KBM-7 (cell line): ENCODE measurements at places on chromosomes 11 and 22.

DNA sequence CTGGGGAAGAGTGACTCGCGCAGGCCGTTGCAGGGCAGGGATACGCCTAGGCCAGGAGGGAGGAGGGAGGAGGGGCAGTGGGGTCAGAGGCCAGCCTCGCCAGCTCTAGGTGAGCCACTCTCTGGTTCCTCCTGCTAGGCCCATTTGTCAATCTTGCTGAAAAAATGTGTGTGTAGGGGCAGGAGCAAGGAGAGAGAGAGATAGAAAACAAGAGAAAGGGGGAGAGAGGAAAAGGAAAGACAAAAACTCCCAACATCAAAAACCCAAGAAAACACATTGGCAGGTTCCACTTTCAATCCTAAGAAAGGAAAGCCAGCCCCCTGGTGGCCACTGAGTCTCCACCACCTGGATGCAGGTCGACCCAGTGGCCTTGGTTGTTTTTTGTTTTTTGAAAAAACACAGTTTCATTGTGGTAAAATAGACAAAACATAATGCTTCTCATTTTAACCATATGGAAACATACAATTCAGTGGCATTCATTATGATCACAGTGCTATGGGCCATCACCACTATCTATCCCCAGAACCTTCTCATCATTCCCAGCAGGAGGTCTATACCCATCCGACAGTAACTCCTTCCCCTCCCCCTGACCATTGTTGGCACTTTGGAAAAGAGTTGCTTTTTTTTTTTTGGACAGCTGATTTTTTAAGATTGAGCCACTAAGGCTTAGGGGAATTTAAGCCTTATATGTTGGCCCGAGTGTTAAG is 10.9 kb downstream of the OMP start:
- DNase-seq, result peak; percentile 47

- DNase-seq, result peak; percentile 40
These were observed 69.7 kb upstream of the GRK3 start for GRCh38 chr22:25494774-25495173.

GRCh38 chr22:49112176-49112575 is 715.5 kb downstream of the BRD1 start:
- no peak for DNase-seq

- no peak for DNase-seq
These were observed 17.1 kb upstream of the ADORA2A start for GRCh38 chr22:24410110-24410856.

DNA sequence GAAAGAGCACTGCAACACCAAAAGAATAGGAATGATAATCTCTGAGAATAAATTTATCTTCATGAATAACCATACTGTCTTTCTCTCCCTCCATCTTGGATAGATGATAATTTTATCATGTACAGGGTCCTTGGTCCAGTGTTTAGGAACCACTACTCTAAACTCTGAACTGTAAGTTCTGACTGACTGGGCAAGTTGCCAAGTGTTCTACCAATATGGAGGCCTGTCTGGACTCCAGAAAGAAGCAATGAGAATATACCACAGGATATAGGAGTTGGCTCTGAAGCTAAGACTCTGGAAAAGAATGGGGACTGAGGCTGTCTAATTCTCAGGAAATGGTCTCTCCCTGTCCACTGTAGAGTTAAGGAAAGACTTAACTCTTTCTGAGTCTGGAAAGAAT is 1.5 kb downstream of the FHIP1B start:
- no peak for DNase-seq

- no peak for DNase-seq
These were observed 1631.4 kb upstream of the TENM4 start for GRCh38 chr11:81072273-81072672.

DNA sequence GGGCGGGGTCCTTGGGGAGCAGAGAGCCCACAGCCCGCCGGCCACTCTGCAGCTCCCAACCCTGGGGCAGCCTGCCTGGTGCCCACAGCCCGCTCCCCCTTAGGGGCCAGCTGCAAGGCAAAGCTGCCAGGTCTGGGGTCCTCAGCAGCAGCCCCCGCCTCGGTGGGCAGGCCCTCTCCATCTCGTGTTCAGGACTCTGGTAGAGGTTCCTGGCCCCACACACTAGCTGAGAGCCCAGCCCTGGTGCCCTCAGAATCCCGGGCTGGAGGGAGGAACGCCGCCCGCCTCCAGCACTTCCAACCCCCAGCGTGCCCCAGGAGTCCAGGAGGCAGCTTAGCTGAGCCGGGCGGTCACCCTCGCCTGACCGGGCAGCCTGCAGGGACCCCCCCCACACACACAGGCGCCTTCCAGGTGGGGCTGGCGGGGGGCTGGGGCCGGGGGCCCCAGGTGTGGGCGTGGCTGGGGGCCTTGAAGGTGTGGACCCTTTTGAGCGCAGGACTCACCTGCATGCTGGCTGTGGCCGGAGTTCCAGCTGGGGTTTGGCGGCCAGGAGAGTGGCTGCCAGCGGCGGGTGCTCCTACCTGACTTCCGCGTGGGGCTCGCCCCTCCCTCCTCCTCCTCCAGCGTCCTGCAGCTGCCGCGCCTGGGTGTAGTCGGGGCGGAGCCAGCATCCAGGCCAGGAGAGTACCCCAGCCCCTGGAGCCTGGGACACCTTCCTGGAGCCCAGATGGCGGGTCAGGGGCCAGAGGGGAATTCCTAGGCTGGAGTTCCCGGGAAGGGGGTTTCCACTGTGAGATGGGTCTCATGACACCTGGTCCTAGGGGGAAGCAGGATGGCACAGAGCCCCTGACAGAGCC is at the start of gene ANO9:
Gene ANO9, minus strand, starts transcription at position 594 of the 857 bp plus-strand sequence. Its CDS starts 85 bp downstream, at position 509.
- no peak for DNase-seq

GRCh38 chr11:57653163-57653562 is 3.5 kb upstream of the YPEL4 start:
- peak; percentile 75 for DNase-seq

DNA sequence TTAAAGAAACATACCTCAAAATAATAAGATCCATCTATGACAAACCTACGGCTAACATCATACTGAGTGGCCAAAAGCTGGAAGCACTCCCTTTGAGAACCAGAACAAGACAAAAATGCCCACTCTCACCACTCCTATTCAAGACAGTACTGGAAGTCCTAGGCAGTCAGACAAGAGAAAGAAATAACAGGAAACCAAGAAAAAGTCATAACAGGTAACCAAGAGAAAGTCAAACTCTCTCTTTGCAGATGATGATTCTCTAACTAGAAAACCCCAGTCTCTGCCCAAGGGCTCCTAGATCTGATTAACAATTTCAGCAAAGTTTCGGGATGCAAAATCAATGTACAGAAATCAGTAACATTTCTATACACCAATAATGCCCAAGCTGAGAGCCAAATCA is 35.6 kb downstream of the TMEM123 start:
- no peak for DNase-seq

DNA sequence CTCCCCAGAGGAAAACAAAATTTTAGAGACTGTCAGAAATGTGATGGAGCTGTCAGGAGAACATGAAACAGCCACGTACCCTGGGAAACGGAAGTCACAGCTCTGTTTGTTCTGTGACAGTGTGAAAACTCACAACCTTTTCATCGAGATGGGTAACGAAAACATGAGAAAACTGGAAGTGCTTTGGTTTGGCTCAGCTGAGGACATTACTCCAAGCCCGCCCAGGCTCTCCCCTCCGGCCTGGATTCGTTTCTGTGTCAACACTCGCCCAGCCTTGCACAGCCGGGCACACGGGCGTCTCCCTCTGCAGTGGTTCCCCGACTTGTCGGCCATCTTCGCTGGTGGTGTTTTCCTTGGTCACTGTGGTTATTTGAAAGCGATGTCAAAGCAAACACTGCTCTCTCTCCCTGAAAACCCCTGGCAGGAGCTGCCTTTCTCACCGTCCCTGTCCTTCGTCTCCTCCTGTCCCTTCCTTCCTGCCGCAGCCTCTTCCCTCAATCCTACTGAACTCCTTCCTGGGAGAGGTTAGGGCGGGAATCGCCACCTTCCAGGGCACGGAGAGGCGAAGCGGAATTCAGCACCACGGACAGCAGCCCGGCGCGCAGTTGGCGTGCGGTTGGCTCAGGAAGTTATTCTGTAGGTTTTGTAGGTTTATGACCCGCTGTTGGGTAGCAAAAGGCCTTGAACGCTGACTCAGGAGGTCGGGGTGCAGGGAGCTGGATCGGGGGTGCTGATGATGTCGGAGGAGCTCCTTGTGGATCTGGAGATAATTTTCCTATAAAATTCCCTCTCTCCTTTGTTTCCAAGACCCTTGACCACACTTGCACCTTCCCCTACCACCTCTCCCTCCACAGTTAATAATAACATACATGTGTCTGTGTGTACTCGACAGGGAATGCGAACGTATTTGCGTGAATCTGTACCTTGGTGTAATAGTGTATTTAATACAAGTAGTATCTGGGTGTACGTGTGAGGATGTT is 13.1 kb upstream of the RPS19BP1 start:
- peak; percentile 69 for DNase-seq

DNA sequence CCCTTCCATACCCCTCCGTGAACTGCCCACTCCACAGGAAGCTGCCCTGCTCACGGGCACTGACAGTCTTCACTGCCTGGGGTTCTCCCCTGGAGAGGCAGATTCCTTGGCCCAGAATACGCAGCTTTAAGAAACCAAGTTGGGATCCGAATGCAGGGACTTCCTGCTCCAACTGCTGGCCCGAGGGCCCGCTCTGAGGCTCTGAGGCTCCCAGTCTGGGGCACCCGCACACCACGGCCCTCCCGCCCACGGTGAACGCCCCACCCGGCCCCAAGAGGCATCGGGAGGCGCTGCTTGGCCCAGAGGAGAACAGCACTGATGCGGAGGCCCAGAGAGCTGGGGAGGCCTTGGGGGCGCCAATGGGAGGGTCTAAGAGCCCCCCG is 42.3 kb downstream of the IGF2 start:
- DNase-seq, result no peak

DNA sequence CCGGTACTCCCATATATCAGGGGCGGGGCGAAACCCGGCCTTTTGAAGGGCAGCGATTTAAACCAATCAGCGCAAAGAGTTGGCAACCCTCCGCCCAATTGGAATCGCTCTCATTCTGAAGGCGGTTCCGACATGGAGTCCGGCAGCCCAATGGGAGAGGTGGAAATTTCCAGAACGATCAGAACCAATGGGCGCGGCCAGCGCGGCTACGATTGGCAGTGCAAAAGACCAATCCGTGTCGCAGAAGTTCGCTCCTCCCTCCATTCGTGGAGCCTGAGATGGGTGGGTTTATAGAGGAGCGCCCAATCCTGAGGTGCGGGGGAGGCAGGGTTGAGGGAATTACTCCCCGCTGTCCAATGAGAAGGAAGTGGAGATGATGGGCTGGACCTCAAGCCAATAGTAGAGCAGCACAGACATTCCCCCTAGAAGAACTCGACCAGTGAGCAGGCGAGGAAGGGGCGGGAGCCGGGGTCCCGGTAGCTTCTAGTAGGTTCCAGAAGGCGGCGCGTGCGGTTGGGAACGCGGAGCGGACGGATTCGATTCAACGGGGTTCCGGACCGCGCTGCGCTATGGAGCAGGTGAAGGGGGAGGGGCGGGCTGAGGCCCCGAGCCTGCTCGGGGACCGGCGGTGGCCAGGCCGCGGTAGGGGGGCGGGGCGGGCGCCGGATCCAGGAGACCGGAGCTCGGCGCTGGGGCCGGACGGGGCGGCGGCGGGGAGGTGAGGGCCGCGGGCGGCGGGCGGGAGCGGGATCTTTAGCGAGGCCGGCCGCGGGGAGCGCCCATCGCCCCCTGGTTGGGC is at the start of gene STIP1:
Gene STIP1, plus strand, starts transcription at position 479 of the 799 bp plus-strand sequence. Its CDS starts 91 bp downstream, at position 570.
- DNase-seq, result peak; percentile 100

- DNase-seq, result no peak
These were observed 3.7 kb downstream of the ACAD8 start for GRCh38 chr11:134257101-134257500.

- DNase-seq, result no peak
These were observed 176.5 kb upstream of the LARGE1 start for GRCh38 chr22:34096770-34097169.

DNA sequence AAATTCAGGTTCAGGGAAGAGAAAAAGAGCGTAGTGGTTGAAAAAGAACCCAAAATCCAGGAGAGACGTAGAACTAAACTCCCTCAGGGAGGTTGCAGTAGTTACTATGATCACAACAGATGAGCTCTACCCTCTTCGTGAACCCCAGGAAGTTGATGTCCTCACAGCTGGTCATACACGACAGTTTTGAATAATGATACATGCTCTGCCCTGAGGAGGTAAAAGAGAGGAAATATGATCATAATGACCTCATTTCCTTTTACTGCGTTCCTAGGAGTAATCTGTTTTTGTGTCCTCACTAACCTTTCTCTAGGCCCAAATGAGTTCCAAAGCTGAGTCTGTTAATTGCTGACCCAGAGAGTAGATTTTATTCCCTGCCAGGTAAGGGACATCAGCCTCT is 1.3 kb downstream of the PATE2 start:
- DNase-seq, result no peak

DNA sequence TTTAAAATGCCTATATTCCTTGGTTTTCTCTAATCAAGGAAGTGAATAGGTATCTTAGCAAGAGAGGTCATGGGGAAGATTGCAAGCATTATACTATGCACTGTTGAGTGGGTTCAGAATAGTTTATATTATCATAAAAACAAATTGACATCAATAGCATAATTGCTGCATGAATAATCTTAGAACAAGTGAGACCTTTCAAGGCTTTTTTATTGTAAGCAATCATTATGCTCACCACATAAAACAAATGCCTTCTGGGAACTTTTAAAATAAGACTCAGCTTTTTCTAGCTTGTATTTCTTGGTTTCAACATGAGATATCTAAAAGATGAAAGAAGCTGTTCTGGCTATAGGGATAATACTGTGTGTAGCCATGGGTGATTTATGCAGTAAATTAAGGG is 135.6 kb upstream of the ZC3H12C start:
- no peak for DNase-seq

DNA sequence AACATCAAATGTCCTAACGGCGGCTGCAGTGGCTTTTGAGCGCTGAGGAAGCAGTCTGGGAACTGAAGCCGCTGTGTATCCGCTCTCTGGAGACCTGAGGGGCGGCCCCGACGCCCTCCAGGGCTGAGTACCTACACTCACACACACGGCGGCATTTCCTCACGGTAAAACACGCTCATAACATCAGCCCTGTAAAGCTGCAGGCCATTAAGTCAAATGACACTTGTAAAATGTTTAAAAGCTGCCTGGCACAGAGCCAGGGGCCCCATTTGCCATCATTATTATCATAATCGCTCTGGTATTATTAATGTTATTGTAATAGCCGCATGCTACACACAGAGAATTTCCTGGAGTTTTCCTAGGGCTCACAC is 5.1 kb downstream of the CARS1 start:
- DNase-seq, result no peak

- DNase-seq, result no peak
These were observed 16.0 kb downstream of the CAPRIN1 start for GRCh38 chr11:34067383-34068065.
